H9 (cell line): ENCODE measurements at places on chromosomes 16 and 17. TPM values are rescaled to one million over a fixed set of nuclear protein-coding genes. Genes with fewer than 3 reads are reported as not detected.

DNA sequence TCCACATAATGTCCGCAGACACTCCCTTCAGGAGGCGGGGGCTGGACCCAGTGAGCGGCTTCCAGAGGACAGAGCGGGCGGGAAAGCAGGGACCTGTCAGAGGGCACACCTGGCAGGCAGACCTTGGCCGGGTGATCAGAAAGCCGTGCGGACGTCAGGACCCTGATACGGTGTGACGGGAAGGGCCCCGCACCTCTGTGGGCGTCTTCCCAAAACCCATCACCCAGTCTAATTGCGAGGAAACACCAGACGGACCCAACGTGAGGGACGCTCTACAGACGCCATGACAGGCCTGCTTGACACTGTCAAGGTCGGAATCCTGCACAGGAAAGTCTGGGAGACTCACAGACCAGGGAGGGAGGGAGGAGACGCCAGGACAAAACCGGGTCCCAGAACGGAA lies 8.4 kb downstream of the LMF1 start:
- DNase-seq: no peak
- peaks cover 8% of the 10 kb centered on the region for H3K36me3 ChIP-seq
- H3K27ac ChIP-seq: no peak overlapping the region
- no peaks in the 10 kb centered on the region for H3K4me1 ChIP-seq
- H3K4me3 ChIP-seq: no peak overlapping the region

DNA sequence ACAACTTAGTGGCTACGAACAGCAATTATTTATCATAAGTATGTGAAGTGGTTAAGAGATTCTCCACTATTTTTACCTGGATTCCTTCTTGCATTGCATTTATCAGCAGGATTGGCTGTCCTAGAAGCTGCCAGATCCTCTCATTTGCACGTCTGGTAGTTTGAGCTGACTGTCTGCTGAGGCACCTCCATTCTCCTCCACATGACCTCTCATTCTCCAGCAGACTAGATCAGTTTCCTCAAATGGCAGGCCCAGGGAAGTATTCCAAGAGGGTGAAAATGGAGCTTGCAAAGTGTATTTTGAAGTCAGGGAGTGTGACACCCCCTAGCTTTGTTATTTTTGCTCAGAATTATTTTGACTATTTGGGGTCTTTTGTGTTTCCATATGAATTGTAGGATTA lies 870.1 kb downstream of the CDH11 start:
- H3K27ac ChIP-seq: no peak overlapping the region
- no peaks in the 10 kb centered on the region for H3K27me3 ChIP-seq
- DNase-seq: no peak
- H3K36me3 ChIP-seq: no peaks in the 10 kb centered on the region
- H3K4me3 ChIP-seq: no peak overlapping the region

DNA sequence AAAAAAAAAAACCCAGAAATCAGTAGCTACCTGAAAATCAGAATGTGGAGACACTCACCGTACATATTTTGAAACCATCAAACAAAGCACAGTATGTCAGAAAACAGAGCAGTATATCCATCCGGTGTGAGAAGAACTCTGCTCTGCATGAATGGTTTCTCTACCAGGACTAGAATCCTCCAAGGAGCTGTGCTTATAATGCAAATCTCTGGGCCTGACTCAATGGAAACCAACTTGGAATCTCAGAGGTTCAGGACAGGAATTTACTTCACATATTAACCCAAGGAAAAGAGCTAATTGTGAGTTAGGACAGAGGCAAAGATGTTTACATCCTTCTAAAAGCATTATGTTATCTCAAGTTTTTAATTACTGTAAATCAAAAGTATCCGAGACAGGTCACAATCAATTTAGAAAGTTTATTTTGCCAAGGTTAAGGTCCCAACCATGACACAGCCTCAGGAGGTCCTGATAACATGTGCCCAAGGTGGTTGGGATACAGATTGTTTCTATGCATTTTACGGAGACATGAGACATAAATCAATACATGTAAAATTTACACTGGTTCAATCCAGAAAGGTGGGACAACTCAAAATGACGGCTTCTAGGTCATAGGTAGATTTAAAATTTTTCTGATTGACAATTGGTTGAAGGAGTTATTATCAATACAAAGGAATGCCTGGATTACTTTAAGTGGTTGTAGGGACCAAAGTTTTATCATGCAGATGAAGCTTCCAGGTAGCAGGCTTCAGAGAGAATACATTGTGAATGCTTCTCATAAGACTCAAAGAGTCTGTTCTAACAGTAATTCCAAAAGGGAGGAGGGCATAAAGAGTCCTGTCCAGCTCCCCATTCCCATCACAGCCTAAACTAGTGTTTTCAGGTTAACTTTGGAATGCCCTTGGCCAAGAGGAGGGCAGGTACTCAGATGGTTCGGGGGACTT lies 164.1 kb downstream of the CDH8 start:
- peak overlapping the region; percentile 64; the same call in 2 of the 3 replicates for H3K4me3 ChIP-seq
- peaks cover 2% of the 10 kb centered on the region; the same call in 1 of the 2 replicates for H3K4me1 ChIP-seq
- peaks cover 2% of the 10 kb centered on the region; the same call in 1 of the 2 replicates for H3K36me3 ChIP-seq
- H3K27me3 ChIP-seq: no peaks in the 10 kb centered on the region

- no peak for DNase-seq
- no peaks in the 10 kb centered on the region for H3K27me3 ChIP-seq
- no peak overlapping the region for H3K4me3 ChIP-seq
- no peaks in the 10 kb centered on the region; the same call in 2 of the 3 replicates for H3K36me3 ChIP-seq
- H3K27ac ChIP-seq: no peak overlapping the region
- peaks cover 2% of the 10 kb centered on the region; the same call in 1 of the 2 replicates for H3K4me1 ChIP-seq
These were observed 86.5 kb upstream of the LHX1 start for GRCh38 chr17:36850790-36851189.

DNA sequence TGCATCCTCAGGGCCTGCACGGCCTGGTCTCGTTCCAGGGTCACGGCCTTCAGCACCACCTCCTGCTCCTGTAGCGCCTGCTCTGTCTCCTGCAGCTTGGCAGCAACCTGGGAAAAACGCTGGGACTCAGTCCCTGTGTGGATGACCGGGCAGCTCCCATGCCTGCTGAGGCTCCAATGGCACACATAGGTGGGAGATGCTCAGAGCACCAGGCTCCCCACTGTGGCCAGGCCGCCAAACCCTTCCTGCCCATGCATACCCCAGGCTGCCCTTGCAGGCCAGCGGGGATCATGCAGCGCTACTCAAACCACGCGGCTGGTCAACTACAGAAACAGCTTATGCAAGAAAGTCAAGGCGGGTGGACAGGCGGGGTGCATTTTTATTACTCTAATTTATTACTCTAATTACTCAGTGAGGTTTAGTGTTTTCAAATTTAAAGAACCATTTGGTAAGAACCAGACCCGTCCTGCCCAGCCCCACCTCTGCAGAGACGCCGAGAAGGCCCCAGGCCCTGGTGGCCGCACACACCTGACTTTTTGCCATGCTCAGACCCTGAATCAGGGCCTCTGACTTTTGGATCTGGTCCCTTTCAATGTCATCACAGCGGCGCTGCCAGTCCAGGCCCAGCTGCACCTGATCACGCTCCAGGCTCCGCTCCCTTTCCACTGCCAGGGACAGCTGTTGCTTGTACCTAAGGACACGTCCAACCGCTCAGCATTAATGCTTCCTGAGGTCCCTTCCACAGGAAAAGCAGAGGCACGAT lies 34.0 kb downstream of the CCDC57 start:
- DNase-seq: no peak
- peaks cover 48% of the 10 kb centered on the region for H3K27me3 ChIP-seq
- no peak overlapping the region for H3K27ac ChIP-seq
- H3K4me1 ChIP-seq: no peaks in the 10 kb centered on the region
- H3K4me3 ChIP-seq: no peak overlapping the region
- peaks cover 6% of the 10 kb centered on the region for H3K36me3 ChIP-seq

GRCh38 chr17:32498391-32498790 lies 11.6 kb downstream of the CDK5R1 start:
- no peaks in the 10 kb centered on the region for H3K4me1 ChIP-seq
- H3K4me3 ChIP-seq: no peak overlapping the region
- DNase-seq: peak; percentile 73
- H3K27ac ChIP-seq: no peak overlapping the region
- H3K36me3 ChIP-seq: no peaks in the 10 kb centered on the region; the same call in 1 of the 3 replicates

DNA sequence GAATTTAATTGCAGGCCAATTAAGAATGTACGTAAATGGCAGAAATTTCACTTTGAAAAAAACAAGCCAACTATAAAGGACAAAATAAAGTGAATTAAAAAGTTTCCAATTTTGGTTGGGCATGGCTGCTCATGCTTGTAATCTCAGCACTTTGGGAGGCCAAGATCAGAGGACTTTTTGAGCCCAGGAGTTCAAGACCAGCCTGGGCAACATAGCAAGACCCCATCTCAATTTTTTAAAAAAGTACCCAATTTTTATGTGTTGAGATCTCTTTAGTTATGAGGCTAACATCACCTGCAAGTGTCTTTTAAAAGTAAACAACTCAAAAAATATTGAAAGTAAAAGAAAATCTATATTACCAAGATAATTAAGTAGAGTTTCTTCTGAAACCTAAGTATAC lies 25.9 kb downstream of the GNA13 start:
- H3K36me3 ChIP-seq: peaks cover 2% of the 10 kb centered on the region
- no peak overlapping the region for H3K27ac ChIP-seq
- no peaks in the 10 kb centered on the region for H3K4me1 ChIP-seq
- no peaks in the 10 kb centered on the region for H3K27me3 ChIP-seq

DNA sequence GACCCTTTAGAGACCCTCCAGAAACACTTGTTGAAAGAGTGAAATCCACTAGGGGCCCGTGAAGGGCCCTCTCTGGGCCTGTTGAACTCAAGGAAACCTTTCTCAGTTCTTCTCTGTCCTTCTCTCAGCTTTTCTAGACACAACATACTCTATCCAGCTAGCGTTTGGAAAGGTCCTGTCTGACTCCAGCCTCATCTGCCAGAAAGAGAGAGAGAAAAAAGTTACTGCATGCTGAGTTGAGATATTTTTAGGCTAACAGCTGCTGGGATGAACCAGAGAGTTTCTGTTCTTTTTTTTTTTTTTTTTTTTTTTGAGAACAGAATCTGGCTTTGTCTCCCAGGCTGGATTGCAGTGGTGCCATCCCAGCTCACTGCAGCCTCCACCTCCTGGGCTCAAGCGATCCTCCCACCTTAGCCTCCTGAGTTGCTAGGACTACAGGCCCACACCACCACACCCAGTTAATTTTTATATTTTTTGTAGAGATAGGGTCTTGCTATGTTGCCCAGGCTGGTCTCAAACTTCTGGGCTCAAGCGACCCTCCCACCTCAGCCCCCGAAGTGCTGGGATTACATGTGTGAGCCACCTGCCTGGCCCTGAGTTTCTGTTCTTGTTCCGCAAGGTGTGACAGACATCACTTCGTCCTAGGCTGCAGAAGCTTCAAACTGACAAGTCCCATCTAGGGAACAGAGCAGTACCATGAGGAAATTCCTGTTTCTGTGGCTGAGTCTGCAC lies 14.9 kb upstream of the TEX2 start:
- no peaks in the 10 kb centered on the region for H3K27me3 ChIP-seq
- no peaks in the 10 kb centered on the region for H3K4me1 ChIP-seq
- no peaks in the 10 kb centered on the region for H3K36me3 ChIP-seq
- no peak overlapping the region for H3K27ac ChIP-seq
- DNase-seq: no peak

- no peaks in the 10 kb centered on the region for H3K27me3 ChIP-seq
- H3K36me3 ChIP-seq: no peaks in the 10 kb centered on the region; the same call in 2 of the 3 replicates
- H3K27ac ChIP-seq: no peak overlapping the region
These were observed 21.4 kb upstream of the CHMP6 start for GRCh38 chr17:80970044-80970761.

DNA sequence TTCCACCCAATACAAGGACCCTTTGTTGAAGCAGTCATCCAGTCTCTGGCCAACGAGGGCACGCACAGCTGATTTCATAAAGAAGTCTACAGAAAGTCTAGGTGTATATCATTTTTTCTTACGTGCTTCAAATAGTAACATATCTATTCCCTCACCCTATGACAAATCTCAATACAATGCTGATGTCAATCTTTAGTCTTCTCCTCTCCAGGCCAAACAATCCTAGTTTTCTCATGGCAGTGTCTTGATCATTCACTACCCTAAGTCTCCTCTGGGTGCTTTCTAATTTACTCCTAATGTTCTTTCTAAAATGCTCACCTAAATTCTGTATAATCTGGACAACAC lies 92.6 kb downstream of the CACNG1 start:
- H3K36me3 ChIP-seq: peaks cover 2% of the 10 kb centered on the region
- H3K27ac ChIP-seq: no peak overlapping the region
- H3K27me3 ChIP-seq: no peaks in the 10 kb centered on the region
- H3K4me3 ChIP-seq: no peak overlapping the region

- H3K27me3 ChIP-seq: no peaks in the 10 kb centered on the region
- no peaks in the 10 kb centered on the region for H3K36me3 ChIP-seq
- no peak overlapping the region for H3K4me3 ChIP-seq
These were observed 700.3 kb downstream of the MAF start for GRCh38 chr16:78900044-78900811.

DNA sequence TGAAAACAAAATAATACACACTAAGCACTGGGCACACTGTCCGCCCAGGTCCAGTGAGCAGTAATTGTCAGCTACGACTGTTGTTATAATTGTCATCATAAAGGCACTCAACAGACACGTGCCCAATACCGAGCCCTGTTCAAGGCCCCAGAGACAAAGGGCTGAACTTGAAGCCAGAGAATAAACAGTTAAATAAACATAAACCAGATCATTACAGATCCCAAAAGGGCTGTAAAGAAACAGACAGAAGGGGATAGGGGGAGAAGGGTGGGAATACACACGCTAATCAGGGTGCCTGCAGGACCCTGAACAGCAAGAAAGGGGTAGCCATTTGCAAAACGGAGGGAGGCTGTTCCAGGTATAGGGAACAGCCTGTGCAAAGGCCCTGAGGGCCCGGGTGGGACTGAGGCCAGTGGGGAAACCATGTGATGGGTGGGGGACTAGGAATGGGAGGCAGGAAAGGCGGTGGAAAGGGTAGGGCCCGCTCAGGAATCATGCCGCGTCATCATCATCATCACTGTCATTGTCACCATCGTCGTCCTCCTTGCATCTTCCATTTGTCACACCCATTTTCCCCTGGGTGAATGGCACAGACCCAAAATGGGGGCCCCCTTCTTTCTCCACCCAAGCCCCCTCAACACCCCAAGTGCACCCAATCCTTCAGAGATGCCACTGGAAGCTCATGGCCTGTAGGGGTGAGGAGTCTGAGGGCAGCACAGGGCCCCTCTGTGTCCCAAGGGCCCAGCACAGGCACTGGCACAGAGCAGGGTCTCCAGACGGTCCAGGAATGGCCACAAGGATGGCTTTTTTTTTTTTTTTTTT lies 6.3 kb downstream of the CARHSP1 start:
- peaks cover 31% of the 10 kb centered on the region for H3K36me3 ChIP-seq
- no peak for DNase-seq
- H3K27me3 ChIP-seq: no peaks in the 10 kb centered on the region
- peaks cover 20% of the 10 kb centered on the region; the same call in 1 of the 2 replicates for H3K4me1 ChIP-seq

Gene ZFP3
- total RNA-seq: 0.11 and 0.18 TPM in 2 replicates

Gene HOXB5
- not detected in 2 replicates for total RNA-seq

Gene CBX2
- 77.4 and 79.4 TPM in 2 replicates for total RNA-seq

Gene TEKT1
- not detected in 2 replicates for total RNA-seq
